ENCODE measurements at places on chromosomes 11 and 22.

GRCh38 chr11:48242501-48242900 is 2.4 kb upstream of the OR4X2 start:
- no peak for DNase-seq

GRCh38 chr22:50064453-50064852 is 6.4 kb upstream of the TTLL8 start:
- no peak for DNase-seq

DNA sequence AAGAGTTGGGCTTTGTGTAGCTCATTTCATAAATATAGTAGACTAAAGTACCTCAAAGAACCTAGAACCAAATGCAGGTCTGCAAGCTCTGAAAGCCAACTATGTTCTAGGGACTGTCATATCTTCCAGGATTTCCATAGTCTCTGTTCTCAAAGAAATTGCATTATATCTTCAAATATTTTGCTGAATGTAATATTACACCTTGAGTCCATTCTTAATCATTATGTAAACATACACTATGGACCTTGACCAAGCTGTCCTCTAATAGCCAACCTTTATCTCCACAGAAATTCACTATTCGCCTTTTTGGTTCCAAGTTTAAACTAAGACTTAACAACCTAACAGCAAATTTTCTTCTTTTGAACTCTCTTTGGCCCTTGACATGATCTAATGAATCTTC is 678.7 kb upstream of the ARHGAP42 start:
- no peak for DNase-seq

DNA sequence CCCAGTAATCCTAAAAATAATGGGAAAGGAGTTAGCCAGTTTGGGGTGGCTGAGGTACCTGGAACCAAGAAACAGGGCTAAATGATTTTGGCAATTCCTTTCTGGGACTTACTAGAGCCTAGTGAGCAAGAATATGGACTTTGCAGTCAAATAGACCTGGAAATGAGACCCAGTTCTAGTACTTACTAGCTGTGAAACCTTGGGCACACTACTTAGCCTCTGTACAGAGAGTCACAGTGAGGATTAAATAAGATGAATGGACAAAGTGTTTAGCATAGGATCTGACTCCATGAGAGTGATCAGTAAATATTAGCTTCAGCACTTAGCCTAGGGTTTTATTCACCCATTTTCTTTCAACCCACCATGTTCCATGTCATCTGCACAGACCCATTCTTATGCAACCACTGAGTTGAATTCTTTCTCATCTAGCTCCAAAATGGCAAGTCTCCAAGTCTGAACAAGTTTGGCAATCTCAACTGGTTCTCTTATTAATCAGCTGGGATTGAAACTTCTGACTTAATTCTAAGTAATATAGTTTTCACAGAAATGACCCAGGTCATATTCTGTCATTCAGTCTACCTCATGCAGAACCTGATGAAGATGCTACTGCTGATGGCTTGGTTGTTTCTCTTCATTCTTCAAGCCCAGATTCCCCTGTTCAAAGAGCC is 15.0 kb upstream of the SORL1 start:
- no peak for DNase-seq

DNA sequence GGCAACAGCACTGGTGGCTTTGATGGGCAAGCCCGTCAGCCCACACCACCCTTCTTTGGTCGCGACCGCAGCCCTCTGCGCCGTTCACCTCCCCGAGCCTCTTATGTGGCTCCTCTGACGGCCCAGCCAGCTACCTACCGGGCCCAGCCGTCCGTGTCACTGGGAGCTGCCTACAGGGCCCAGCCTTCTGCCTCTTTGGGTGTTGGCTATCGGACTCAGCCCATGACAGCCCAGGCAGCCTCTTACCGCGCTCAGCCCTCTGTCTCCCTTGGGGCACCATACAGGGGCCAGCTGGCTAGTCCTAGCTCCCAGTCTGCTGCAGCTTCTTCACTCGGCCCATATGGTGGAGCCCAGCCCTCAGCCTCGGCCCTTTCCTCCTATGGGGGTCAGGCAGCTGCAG is 8.0 kb downstream of the RBM14 start:
- DNase-seq, result no peak

DNA sequence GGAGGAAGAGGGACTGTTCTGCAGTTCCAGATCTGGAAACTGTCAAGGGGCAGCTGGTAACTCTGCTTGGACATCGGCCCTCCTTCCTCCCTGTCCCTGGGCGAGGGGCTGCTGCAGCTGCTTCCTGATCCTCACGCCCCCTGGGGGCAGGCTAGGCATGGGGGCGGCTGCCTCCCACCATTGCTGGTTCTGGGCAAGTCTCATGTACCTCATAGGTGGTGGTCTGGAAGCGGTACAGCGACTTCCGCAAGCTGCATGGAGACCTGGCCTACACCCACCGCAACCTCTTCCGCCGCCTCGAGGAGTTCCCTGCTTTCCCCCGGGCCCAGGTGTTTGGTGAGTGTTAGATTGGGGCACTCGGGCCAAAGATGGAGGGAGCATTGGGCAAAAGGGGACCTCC is 5.0 kb downstream of the SNX15 start:
- DNase-seq, result no peak

DNA sequence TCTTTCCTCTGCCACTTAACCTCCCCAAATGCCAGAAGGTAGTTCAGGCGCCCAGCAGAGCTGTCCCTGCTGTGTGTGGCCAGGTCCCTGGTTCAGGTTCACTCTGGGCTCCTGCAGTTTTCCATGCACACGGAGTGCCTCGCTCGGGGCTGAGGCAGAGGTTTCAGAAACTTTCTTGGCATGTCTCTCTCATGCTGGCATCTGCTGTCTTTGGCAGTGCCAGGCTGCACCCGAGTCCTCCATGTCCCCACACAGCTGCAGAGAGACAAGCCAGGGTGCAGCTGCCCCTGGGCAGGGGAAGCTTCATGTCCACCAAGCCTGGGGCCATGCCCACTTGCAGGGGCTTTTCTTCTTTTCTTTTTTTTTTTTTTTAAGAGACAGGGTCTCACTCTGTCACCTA is 7.0 kb upstream of the NEFH start:
- DNase-seq, result no peak

All from amygdala (tissue), 56 donors.